ENCODE measurements at places on chromosomes 2 and 18.
A peak's percentile ranks its signal among the peaks of the same experiment; 100 is the strongest.

DNA sequence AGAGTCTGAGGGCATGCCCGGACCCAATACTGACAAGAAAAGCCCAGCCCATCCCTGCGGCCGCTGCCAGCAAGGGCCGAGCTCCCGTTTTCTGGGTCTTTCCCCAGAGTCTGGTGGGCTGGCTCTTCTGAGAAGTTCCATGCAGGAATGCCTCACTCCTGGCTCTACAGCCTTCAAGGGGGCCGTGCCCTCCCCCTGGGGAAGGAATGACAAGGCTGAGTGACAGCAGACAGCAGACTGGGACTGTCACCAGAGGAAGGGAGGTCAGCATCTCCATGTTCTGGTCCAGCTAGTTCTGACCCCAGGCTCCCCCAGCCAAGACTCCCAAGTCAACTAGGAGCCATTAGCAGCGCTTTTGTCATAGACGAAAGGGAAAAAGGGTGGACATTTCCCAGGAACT is 13.0 kb upstream of the SEMA4C start:
- no peak for DNase-seq

GRCh38 chr2:69988086-69988635 is 26.7 kb upstream of the ASPRV1 start:
- DNase-seq = no peak

DNA sequence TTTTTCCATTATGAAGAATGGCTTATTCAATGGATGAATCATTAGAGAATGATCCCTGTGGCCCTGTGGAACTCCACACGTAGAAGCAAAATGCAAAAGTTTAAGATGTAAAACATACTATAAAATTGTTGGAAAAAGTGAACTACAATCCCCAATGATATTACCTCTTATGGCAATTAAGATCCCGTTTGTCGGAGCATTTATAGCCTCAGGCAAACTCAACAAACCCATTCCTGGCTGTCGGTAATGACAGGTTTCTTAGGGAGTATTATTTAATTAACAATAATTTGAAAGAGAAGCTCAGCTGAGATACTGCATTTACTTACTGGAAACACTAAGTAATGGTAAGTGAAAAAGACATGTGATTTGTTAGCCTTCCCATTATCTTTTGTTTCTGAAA is 138.3 kb downstream of the CDH20 start:
- no peak for DNase-seq

- no peak for DNase-seq
Observed at GRCh38 chr2:28405537-28405936, 12.9 kb downstream of the FOSL2 start.

DNA sequence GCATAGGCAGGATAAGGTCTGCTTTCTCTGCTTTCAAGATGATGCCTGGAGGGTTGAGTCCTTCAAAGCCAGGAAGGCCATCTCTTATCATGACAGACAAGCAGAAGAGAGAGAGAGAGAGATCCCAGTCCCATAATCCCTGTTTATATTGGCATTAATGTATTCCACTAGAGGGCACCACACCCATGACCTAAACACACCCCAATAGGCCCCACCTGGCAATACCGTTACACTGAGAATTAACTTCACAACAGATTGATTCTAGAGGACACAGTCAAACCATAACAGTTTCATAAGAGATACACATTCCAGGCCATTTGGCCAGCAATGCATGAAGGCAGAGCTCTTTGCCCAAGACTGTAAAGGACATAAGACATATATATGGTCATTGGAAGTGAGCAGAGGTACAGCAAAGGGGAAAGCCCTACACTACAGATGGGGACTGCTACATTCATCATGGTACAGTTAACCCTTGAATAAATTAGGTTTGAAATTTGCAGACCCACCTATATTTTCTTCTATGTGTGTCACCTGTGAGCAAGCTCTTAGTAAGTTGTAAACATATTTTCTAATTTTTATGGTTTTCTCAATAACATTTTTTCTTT is 1516.1 kb downstream of the RPIA start:
- DNase-seq = no peak

DNA sequence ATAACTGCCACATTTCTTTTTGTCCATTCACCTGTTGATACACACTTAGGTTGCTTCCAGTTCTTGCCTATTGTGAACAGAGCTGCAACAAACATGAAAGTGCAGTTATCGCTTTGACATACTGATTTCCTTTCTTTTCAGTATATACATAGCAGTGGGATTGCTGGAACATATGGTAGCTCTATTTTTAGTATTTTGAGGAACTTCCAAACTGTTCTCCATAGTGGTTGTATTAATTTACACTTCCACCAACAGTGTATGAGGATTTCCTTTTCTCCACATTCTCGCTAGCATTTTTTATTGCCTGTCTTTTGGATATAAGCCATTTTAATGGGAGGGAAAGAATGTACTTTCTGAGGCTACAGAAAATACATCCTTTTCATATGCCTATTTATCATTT is 167.4 kb downstream of the GULP1 start:
- DNase-seq = no peak

GRCh38 chr2:164146441-164146840 is 410.6 kb upstream of the FIGN start:
- DNase-seq = no peak

DNA sequence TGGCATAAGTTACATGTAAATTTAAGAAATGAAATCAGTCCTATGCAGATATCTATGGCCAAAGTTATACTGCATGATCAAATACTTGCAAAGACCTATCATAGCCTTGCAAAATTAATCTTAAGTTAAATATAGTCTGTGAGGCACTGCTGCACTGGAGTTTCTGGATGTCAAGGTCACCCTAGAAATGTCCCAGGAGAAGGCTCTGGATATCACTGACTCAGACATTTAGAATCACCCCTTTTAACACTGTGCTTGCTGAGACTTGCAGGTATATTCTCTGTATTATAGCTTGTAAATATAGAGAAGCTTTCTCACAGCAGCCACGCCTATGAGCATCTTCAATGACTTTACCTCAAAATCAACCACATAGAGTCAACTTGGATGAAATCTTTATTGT is 51.5 kb downstream of the ETAA1 start:
- no peak for DNase-seq

GRCh38 chr18:46226461-46226860 is 122.3 kb downstream of the HAUS1 start:
- no peak for DNase-seq

GRCh38 chr2:232523682-232524597 is 2.0 kb upstream of the CHRND start:
- no peak for DNase-seq

DNA sequence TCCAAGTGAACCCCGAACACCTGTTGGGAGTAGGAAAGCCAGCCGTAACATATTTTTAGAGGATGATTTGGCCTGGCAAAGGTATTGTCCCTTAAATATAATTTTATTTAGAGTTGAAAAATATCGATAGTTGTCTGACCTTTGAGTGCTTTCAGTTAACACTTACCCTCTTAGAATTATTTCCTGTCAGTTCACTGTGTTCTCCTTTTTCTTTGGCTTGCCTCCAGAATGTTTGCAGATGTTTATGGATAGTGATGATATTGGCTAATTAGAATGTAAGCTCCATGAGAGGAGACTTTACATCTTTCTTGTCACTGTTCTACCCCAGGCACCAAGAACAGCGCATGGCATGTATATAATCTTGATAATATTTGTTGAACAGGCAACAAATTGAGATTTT is 19.8 kb downstream of the PIKFYVE start:
- no peak for DNase-seq

GRCh38 chr2:170012773-170013172 is 165.2 kb upstream of the MYO3B start:
- DNase-seq = no peak

GRCh38 chr2:46540496-46541331 is 61.3 kb downstream of the TMEM247 start:
- no peak for DNase-seq

DNA sequence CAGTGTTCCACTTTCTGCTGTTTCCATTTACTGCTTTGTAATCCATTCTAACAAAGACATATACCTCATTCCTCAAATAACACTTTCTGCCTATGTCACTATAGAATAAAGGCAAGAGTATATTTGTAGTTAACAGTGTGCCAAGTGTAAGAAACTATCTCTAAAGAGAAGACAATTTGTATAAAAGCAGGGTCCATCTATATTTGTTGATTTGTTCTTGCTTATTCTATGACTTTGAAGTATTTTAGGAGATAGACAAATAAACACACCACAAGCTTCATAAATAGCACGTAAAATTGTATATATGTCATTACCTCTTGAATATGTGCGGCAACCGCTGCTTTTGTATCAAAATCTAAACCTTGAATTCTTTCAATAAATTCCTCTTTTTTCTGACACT is 56.0 kb downstream of the CCDC88A start:
- DNase-seq = no peak

DNA sequence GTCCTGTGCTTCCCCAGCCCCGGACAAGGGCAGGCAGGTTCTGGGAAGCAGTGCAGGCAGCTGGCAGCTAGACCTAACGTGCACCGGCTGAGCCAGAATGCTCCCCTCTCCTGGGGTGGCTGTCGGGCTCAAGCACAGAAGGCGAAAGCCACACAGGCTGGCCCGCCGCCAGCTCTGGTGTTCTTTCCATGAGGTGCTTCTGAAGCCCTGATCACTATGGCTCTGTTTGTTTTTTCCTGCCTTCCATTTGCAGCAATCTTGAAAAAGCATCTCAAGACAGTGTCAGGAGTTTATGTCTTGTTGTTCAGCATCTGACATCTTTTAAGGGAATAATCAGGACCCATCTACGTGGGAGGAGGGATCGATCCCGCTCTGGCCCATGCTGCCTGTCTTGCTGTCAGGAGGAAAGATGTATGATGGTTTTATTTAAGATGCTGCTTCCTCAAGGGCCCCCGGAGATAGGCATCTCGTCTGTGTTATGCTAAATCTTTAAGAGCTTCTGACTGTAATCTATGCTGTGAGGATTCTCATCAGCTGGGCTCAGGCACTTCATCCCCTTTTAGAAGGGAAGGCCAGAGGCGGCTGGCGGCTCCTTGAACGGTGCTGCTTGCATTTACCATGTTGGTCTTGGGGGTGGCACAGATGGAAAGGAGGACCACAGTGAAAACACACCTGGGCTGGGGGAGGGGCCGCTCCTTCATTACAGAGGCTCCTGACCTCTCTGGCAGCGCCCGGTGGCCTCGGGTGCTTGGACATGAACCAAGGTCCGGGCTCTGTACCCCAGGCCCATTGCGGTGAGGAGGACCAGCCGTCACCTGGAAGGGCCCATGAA is 118.5 kb upstream of the HDAC4 start:
- DNase-seq = peak; percentile 12

- DNase-seq = no peak
Observed at GRCh38 chr2:236133410-236134012, 34.7 kb downstream of the GBX2 start.

DNA sequence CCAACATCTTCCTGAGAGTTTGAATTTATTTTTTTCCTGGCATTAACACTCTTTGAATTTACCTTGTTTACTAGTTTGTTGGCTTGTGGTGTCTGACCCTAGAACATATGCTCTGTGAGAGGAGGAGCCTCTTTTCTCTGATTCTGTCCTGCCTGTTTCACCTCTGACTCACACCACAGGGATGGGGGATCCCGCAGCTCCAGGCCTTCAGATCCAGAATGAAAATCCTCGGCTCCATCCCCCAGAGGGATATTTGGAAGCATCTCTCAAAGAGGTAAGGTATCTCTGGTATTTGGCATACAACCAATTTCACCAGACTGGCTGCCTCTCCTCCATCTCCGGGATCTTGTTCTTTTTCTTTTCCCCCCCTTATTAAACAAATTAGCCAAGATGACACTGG is 104.7 kb downstream of the GPR39 start:
- no peak for DNase-seq

DNA sequence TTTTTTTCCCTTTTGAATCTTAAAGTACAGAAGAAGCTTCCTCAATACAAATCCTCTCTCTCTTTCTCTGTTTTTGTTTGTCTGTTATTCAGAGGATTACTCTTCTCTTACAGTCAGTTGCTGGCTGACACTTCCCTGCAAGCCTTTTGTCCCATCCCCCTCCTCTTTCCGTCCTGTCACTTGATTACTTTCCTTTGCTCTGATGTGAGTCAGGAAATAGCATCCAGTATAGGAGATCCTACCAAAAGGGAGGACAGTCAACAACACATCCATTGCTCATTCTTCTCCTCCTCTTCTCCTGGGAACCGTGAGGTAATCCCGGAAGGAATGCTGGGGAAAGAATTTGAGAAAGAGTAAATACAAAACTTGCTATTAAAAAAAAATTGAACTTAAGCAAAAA is 79.3 kb upstream of the SCN7A start:
- no peak for DNase-seq

DNA sequence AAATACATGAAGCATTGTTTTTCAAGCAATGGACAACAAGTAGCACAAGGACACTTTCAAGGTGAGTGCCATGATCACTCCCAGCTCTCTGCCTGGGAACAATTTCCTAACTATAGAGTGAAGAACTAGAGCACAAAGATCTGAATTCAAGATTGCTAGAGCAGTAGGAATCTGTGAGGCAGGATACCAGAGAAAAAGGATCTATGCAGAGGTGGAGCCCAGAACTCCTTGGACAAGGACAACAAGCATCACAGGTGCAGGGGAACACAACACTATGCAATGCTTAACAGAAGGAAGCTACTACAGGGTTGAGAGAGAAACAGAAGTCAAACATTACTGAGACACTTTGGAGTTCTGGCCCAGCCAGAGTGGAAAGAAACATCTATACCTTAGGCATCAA is 24.7 kb downstream of the ATL2 start:
- no peak for DNase-seq

GRCh38 chr2:39845460-39846146 is 66.5 kb upstream of the THUMPD2 start:
- no peak for DNase-seq

DNA sequence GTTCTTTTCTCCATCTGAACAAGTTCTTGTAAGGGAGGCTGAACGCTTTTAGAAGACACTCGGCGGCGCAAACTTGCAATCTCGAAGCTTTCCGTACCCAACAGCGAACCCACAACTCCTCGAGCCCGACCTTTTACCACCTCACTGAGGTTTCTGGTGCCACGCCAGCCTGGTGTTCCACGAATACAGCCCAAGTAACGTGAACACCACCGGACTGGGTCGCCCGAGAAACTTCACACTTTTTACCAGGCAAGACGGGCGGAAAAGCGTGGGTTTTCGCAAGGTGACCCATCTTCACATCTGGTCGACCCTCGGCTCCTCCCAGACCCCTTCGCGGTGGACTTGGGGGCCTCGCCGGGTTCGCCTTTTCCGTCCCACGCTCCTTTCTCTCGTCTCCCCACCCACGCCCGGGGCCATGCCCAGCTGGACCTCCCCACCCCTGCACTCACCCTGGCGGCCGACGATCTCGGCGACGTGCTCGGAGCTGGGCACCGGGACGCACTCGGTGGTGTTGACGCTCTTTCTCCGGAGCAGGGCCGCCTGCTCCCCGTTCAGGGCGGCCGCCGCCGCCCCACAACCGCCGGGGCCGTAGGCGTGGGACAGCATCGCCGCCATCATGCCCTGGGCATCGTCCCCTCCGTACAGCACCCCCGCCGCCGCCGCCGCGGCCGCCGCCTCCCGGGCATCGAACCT is 1.2 kb downstream of the MEX3C start:
- DNase-seq = no peak

DNA sequence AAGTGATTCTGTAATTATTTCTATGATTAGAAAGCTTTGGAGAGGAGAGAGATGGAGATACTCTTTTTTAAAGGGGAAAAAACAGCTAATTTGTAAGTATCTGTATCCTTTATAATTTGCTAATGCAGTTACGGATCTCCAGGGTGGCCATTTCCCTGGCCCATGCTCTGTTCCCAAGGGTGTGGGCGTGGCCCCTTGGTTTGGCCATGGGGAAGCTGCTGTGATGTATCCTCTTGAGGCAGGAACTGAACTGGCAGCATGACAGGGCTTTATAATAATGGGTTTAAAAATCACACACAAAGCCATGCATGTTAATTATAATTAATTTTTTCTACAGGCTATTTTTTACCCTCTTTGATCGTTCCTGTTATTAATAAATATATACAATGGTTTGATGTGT is 27.0 kb downstream of the TRAPPC12 start:
- DNase-seq = no peak

- DNase-seq = no peak
Observed at GRCh38 chr2:6982934-6983589, 65.8 kb downstream of the RNF144A start.

Measured in NCI-H2029 (cell line).